ENCODE measurements at places on chromosomes 5 and 9.
A peak's percentile ranks its signal among the peaks of the same experiment; 100 is the strongest.

GRCh38 chr5:52789378-52789777, 1.7 kb downstream of the ITGA1 start:
- no peak for DNase-seq

- no peak for DNase-seq
Observed at GRCh38 chr9:76401580-76402354, 7.5 kb upstream of the RFK start.

GRCh38 chr9:98234245-98234825, 21.1 kb downstream of the TBC1D2 start:
- no peak for DNase-seq

GRCh38 chr5:174371600-174372094, 326.1 kb downstream of the NSG2 start:
- DNase-seq = no peak

DNA sequence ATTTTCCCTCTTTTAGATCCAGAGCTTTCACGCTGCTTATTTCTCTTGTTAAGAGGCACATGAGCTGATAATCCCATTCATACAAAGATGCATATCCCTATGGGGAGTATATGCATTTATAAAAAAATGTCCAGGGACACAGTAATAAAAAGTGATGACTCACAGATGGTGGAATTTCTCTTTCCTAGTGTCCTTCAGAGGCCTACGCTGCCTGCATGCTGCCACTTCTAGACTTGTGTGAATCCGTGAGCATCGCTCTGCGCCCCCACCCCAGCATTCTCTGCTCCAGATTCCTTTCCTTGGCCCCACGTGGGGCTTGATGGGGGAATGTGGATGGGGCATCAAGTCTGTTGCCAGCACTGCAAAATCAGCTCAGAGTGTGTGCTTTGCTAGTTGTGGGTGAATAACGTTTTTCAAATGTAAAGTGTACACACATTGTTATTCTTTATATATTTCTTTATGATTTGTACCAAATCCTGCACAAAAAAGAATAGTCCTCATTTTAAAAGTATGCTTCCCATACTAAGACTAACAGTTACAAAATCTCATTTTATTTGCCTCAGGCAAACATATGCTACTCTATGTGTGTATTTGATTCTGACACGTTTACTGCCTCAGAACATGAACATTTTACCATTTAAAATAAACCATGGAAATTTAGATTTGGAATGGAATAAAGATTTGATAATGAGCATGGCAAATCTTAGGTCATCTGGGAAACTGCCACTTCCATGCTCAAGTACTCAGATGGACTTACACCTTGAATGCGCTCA, 22.4 kb upstream of the RASGRF2 start:
- no peak for DNase-seq

GRCh38 chr5:173020154-173020581, 36.0 kb upstream of the CREBRF start:
- no peak for DNase-seq

GRCh38 chr9:98022447-98022846, 34.1 kb upstream of the NANS start:
- DNase-seq = no peak

DNA sequence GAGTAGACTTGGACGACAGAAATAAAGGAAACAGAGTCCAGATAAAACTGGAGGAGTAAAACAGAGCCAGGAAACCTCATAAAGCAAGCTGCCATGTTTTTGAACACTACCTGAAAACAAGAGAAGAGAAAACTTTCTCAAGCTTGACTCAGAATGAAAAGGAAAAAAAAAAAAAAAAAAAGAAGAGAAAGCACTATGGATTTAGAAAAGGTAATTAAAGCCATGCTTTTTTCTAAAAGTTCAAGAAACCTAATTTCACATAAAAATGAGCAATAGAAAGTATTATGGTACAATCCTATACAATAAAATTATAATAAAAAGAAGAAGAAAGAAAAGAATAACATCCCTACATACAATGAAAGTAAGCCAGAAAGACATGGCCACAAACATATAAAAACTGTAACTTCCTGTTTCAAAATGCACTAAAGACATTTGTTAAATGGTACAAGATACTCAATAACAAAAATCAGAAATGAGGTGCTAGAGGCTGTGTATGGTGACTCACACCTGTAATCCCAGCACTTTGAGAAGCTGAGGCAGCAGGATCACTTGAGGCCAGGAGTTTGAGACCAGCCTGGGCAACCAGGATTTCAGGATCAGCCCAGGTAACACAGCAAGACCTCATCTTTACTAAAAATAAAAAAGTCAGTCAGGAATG, 129.5 kb downstream of the SIL1 start:
- DNase-seq = no peak

DNA sequence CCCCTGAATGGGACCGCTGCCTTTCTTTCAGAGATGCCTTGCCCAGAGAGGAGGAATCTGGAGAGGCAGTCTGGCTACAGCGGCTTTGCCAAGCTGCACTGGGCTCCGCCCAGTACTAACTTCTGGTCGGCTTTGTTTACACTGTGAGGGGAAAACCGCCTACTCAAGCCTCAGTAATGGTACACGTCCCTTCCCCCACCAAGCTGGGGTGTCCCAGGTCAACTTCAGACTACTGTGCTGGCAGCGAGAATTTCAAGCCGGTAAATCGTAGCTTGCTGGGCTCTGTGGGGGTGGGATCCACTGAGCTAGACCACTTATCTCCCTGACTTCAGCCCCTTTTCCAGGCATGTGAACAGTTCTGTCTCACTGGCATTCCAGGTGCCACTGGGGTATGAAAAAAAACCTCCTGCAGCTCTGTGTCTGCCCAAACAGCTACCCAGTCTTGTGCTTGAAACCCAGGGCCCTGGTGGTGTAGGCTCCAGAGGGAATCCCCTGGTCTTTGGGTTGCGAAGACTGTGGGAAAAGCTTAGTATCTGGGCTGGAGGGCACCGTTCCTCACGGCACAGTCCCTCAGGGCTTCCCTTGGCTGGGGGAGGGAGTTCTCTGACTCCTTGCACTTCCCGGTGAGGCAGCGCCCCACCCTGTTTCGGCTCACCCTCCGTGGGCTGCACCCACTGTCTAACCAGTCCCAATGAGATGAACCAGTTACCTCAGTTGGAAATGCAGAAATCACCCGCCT, 171.2 kb downstream of the CWC27 start:
- DNase-seq = peak; percentile 5

DNA sequence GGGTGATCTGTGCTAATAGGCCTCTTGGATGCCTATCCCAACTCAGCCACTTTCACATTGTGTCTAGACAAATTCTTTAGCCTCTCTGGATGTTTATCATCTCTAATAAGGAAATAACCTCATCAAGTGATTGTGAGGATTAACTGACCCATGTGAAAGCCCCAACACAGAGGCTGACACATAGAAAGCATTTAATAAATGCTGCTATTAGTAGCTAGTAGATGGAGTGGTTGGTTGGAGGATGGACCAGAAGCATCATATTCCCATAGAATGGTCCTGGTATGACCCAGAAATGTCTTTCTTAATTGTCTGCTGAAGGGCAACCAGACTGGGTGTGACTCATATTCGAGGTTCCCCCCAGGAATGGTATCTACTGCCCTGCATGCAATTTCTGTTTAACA, 124.4 kb downstream of the PIK3R1 start:
- DNase-seq = no peak

GRCh38 chr5:116115163-116115562, 30.3 kb downstream of the COMMD10 start:
- DNase-seq = no peak

DNA sequence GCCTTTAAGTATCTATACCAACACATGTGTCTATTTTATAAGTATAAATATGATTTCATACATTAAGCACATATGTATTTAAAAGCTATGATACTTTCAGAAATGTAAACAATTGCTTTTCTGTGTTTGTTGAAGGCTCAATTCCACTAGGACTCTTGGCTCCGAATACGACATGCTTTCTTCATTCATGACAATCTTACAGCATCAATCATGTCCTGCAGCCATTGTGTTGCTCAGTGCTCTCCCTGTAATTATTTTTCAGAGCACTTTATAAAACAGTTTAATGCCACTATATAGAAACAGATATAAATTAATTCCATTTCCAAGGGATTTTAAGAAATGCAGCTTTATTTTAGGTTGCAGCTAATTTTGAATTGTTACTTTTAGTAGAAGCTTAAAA, 167.3 kb downstream of the TAF11L14 start:
- no peak for DNase-seq

DNA sequence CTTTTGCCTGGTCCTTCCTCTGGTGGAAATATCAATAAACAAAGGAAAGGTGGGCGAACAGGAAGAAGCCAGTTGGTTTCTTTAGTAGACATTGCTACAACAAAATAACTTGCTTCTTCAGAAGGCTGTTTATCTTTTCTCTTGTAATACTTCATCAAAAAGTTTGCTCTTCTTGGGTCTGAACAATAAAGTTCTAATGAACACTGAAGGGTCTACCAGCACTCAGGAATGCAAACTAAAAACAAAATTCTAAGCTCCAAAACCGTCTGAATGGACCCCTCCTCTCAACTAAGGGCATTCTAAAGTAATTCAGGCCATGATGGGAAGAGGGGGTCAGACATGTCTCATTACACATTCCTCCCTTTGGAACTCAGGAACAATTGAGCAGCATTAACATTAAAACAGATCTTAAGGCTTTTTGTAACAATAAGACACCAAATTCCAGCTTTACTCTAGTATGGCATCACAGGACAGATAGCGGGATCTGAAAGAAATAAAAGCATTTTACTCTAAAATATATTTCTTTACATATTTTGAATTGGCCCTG, 2.3 kb downstream of the TBCA start:
- no peak for DNase-seq

DNA sequence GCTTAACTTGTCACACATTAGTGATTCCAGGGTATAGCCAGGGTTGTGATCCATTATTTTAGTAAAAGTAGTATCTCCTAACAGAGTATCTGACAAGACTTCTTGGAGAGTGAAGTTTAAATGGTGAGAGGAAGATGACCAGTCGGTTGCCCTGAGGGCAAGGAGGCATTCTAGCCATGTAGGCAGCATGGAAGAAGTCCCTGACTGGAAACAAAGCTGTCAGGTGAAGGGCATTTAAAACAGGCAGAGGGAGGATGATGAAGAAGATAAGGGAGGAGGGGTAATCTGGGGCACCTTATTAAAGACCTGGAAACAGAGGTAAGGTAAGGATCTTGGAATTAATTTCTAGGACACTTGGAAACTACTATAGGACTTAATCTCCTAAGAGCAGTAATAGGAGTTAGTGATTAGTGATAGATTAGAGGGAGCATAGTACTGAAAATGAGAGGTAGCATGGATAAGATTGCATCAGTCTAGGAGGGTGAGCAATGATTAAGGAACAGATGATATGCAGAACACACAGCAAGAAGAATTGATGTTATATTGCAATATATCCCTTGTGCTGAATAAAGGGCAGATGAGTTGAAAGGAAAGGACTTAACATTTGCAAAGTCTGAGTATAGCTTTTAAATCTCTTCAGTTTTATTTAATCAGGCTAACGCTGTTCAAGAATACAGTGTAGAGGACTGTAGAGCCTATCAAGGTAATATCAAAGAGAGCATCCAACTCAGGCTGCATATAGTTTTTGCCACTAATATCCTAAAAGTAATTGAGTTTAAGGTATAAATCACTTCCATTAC, 9.6 kb downstream of the KIF2A start:
- DNase-seq = no peak
